Stimulated activated CD8-positive, alpha-beta memory T cell treated with anti-CD3 and anti-CD28 coated beads, Interleukin-4, amount 100 ng/mL, for 48 hours (primary cell): ENCODE measurements at places on chromosomes 6 and 20.

DNA sequence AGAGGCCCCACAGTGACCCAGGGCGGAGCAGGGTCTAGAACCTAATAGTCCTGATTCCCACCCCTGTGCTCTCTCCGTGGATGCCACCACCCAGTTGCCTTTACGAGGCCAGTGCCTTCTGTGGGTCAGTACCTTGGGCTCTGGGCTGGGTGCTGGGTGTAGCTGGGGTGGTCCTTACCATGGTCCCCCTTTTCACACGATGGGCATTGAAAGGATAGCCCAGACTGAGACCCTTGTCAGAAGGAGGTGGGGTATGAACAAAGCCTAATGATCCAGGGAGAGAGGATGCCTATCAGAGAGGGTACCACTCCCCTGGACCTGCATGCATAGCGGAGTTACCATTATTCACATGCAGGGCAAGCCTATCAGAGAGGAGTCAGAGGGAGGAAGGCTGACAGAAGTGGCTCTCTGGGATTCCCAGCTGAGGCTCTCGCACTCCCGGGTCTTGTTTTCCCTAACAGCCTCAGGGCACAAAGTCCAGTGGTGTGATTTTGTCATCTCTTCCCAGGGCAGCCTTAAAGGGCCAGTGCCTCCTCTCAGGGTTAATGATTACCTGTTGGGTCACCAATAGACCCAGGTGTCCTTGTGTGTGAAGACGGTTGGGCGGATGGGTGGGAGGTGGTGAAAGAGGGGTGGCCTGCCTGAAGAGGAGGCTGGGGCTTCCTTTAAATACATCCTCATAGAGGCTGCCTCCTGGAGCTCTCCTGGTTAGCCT is 36.2 kb downstream of the VEGFA start:
- no peak for DNase-seq

DNA sequence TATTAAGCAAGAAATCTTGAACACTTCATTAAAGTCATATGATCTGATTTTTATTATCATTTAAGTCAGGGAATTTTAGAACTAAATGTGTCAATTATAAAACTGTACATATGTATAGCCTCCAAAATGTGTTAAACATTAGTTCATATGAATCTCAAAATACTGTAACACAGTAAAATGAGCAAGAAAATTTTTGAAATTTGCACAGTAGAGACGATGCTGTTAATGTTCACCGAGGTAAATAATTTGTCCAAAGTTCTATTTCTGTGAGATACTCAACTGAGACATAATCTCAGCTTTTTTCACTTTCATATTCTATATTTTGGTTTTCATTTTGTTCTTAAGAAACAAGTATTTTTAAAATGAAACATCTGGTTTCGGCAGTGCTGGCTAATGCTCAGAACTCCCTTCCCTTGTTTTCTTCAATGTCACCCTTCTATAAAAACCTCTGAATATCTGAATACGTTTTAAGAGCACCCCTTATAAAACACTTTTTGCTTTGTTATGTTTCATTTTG is 353.1 kb downstream of the LAMA2 start:
- DNase-seq = no peak

DNA sequence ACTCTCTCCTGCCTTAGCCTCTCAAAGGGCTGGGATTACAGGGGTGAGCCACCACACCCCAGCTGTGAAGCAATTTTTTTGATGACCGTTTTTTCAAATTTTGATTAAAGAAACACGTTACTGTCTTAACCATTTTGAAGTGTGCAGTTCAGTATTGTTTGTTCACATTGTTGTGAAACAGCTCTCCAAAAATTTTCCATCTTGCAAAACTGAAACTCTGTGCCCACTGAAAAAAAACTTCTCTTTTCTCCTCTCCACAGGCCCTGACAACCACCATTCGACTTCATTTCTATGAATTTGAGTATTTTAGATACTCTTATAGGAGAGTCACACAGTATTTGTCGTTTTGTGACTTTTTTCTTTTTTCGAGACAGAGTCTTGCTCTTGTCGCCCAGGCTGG is 53.9 kb downstream of the ECT2L start:
- DNase-seq = no peak

DNA sequence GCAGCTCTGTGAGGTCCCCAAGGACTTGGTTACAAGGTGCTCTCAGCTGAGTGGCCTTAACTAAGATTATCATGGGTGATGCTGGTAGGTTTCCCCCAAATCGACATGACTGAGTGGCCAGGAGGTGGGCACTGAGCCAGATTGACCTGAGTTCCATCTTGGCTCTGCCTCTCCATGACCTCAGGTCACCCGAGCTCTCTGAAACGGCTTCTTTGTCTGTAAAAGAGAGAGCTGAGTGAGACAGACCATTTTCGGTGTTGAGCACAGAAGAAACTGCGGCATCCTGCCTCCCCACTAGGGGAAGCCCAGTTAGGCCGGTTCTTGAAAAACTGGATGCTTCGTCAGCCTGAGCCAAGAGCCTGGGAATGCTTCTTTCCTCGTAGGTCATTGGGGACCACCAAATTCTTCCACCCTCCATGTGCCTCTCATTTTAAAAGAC is 14.1 kb upstream of the STX16 start:
- DNase-seq = no peak

GRCh38 chr6:139251045-139251690 is 40.6 kb downstream of the TXLNB start:
- DNase-seq = no peak
